Tibial nerve (tissue), 4 donors: ENCODE measurements at places on chromosomes 1 and 21. TPM values are rescaled to one million over a fixed set of nuclear protein-coding genes. Genes with fewer than 3 reads are reported as not detected.
A peak's percentile ranks its signal among the peaks of the same experiment; 100 is the strongest.

The RYR2 gene
- 0.42 TPM for total RNA-seq

The CNIH4 gene
- 65.1 TPM for total RNA-seq

The KRTAP19-3 gene
- not detected for total RNA-seq

DNA sequence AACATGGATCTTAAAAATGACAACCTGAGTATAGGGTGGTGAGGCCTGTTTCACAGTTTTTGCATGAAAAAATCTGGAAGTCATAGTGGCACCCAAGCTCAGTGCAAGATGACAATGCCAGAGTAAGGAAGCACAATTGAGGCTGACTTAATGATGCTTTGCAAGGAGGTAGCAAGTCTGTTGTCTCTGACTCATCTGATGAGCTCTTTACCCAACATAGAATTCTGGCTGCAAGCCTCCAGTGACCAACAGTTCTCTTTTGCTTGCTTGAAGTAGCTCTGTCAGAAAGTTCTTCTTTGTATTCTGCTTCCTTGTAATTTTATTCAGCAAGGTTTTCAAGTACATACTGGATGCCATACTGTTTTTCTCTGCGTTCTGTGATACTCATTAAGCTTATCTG is 117.1 kb downstream of the FOXD2 start:
- peak; percentile 45 for DNase-seq

- DNase-seq, result no peak
Measured at GRCh38 chr1:9374748-9375341, 82.2 kb downstream of the SPSB1 start.

DNA sequence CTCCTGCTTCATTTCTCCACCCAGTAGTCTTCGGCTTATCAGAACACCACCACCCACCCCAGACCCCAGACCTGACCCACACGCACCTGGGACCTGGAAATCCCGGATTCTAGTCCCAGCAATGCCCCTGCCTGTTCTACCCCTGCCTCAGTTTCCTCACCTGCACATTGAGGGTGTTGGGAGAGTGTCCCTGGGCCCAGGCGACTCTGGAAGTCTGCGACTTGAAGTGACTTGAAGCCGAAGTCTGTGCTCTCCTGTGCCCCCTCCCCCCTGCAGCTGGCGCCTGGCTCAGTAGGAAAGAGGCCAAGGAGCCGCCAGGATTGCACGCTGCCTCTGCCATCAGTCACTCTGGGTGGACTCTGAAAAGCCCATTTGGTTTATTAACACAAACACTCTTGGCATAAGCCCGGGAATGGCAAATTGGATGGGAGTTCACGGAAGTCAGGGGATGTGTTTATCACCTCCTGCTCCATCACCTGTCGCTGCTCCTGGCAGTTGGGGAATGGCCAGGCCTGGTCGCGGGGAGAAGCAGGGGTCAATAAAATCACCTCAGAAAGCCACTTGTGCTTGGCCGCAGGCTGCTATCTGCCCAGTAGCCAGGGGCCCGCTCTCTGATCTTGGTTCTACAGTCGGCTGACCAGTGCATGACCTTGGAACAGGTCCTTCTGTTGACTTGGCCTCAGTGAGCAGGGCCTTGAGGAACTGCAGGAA is 132.7 kb downstream of the ACTL8 start:
- no peak for DNase-seq
